Stimulated activated CD4-positive, alpha-beta T cell treated with anti-CD3 and anti-CD28 coated beads, Interleukin-15, amount 100 ng/mL, for 24 hours (primary cell): ENCODE measurements at places on chromosomes 2 and 18.

DNA sequence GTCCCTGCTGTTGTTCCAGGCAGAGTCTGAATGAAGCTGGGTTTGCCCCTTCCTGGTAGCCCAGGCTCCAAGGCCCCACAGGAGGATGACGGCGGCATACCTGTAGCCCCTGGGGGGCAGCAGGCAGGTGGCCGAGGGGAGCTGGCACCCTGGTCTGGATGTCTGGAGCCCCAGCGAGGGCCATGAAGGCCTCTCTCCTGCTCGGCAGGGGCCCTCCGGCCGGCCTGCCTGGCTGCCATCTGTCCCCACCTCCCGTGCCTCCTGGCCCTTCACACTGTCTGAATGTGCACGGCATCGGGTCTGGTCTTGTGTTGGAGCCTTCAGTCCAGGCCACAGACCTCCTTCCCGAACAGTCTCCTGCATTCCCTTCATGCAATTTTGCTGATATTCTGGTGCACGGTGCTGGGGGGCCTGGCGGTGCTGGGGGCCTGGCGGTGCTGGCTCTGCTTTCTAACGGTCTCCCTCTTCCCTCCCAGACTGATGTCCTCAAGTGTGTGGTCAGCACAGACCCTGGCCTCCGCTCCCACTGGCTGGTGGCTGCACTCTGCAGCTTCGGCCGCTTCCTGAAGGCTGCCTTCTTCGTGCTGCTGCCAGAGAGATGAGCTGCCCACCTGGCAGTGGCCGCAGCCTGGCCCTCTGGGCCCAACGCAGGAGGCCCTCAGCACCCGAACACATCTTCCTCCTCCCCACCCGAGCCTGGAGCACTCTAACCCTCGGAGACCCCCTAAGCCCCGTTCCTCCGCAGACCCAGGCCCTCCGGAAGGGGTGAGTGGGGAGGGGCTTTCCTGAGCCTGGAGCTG is 13.5 kb downstream of the BOK start:
- DNase-seq = no peak

DNA sequence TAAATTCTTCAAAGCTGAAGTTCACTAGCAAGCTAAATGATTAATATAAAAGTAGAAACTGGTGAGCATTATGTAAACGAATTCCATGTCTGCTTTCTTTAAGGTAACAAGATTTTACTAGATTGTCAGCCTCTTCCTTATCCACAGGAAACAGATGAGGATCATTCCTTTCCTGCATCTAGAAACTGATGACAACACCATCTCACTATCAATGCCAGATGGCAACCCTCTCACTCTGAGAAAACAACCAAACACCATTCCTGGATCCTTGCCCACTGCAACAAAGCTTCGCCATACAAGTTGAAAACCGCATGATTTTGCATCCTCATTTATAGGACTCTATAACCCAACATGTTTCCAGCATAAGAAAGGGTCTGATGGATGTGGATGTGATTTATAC is 122.9 kb downstream of the ZNF521 start:
- no peak for DNase-seq

GRCh38 chr2:176172895-176173566 is 15.4 kb upstream of the HOXD1 start:
- DNase-seq = no peak

DNA sequence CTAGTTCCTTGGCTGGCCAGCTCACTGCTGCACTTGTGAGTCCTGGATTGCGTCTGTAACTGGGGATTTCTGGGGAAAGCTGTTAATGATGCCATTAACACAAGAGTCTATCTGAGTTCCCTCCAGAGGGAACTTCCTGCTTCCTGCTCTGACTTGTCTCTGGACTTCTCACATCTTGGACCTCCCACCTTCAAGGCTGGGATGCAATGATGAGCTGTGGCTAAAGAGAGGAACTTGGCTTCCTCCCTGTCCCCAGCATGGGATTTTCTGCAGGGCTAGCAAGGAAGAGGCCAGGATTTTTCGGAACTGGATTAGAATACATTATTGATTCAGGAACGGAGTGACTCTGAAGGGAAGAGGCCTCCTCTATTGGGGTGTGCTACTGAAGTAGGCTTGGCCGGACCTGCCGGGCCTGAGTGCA is 155.5 kb downstream of the CLIP4 start:
- no peak for DNase-seq
